ENCODE measurements at places on chromosomes 6 and 20. TPM values are rescaled to one million over a fixed set of nuclear protein-coding genes. Genes with fewer than 3 reads are reported as not detected.

MDFI gene
- total RNA-seq, result not detected

CRISP3 gene
- total RNA-seq, result not detected

PCK1 gene
- 3.2 TPM for total RNA-seq

CST2 gene
- total RNA-seq, result not detected

KIF25 gene
- total RNA-seq, result not detected

OTOR gene
- not detected for total RNA-seq

NR2E1 gene
- not detected for total RNA-seq

CCDC170 gene
- total RNA-seq, result not detected

GRCh38 chr6:24768361-24768760 is 6.4 kb upstream of the GMNN start:
- DNase-seq, result no peak

DNA sequence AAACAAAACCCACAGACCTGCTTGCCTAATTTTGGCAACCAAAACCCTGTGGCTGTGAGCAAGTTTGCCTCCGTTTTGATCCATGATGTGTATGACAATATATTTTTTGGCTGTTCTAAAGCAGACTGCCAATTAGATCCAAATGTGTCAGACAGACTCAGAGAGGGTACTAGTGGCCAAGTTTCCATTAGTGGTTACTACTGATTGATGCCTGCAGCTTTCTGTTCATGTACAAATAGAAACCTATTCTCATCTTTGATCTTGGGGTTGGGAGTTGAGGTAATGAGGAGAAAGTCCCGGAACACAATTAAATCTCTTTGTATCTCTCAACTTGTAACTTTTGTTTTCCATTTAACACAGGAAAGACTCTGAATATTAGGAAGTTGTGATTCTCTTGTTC is 100.9 kb downstream of the RNF144B start:
- no peak for DNase-seq

GRCh38 chr6:122695188-122695587 is 84.3 kb upstream of the FABP7 start:
- DNase-seq, result no peak

DNA sequence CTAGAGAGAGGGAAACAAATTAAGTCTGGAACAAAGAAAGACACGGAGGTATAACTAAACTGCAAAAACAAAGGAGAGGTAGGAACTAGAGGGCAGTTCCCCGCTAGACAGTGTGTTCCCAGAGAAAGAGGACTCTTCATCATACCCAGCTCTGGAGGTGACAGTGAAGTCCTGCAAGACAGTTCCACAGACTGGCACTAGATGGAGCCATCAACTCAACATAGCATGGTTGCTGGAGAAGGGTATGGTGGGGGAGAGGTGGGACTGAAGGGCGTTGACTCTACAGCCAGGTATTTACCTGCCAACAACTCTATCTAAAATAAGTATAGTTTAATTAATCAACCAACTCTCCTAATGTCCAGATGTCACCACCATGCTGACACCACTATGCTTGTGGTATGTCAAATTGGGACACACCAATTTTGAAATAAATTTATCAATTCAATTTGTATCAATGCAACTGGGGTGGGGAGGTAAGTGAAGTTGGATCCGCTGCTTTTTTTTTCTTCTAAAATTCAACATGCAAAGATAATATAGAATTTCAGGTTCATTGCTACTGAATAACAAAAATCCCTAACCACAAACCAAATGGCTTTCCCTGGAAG is 9.7 kb downstream of the BACH2 start:
- peak; percentile 23 for DNase-seq

- DNase-seq, result no peak
Observed at GRCh38 chr20:44888226-44889103, 3.0 kb downstream of the YWHAB start.

GRCh38 chr6:169624785-169625184 is 77.0 kb downstream of the WDR27 start:
- DNase-seq, result no peak

- no peak for DNase-seq
Observed at GRCh38 chr6:119132261-119132981, 54.0 kb upstream of the FAM184A start.

DNA sequence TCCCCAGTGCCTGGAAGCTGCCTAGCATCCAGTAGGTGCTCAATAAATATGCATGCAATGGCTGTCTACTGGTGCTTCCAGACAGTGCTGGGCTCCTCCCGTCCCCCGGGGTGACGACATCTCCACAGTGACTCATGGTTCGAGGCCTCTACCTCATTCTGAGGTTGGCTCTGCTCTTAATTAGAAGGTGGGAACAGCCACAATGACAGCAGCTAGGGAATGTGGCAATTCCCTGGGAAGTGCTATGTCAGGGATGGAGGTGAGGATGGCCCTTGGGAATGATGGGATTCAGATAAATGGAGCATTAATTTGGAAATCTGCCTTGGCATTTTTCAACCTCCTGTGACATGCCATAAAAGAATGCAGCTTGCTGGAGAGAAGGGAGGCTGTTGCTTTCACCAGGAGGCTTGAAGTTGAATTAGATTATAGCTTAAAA is 43.5 kb upstream of the NFATC2 start:
- no peak for DNase-seq

DNA sequence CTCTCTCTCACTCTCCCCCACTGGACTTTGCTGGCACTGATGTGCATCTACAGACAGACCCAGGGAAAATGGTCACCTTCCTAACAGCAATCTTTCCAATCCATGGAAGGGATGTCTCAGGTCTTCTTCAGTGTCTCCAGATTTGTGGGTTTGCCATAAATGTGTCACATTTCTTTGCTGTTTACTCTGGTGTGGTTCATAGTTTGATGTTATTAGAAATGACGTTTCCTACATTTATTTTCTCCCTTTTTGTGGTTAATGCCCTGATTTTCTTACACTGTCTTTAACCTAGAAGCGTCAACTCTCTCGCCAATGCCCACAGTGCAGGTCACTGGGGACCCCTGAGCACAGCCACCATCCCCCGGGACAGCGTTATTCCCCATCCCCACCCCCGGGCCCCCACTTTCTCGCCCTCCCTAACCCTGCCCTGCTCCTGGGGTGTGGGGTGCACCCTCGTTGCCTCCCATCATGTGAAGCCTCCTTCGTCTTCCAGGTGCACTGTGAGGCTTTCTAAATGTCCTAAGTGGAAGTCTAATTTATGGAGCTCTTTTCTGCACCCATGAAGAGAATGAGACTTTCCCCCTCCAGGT is 86.5 kb downstream of the YTHDF1 start:
- DNase-seq, result no peak

DNA sequence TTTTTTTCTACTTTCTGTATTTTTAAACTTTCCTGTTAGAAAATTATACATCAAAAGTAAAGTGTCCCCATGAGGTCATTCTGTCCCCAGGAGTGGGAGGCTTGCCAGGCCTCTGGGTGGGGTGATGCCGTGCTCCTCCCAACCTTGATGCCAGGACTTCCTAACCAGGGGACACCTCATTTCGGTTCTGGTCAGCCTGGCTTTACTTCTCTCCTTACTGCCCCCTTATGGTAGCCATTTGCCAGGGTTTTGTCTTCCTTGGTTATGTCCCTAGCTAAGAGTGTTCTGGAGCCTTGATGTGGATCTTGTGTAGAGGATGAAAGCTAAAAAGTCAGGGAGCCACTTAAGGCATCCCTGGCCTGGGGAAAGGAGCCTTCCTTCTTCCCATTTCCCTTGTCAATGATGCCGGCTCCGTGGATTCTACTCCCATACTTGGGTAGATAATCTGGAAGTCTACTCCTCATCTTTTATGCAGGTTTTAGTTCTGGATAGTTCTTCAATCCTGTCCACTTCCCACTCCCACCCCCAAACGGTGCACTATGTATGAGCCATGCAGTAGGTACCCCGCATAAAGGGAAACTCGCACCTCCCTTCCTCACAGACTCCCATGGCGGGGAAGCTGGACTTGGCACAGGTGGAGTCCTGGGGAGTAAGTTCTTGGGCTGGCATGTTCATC is 164.1 kb upstream of the SALL4 start:
- no peak for DNase-seq

GRCh38 chr20:63890201-63890576 is 4.7 kb upstream of the DNAJC5 start:
- DNase-seq, result no peak

DNA sequence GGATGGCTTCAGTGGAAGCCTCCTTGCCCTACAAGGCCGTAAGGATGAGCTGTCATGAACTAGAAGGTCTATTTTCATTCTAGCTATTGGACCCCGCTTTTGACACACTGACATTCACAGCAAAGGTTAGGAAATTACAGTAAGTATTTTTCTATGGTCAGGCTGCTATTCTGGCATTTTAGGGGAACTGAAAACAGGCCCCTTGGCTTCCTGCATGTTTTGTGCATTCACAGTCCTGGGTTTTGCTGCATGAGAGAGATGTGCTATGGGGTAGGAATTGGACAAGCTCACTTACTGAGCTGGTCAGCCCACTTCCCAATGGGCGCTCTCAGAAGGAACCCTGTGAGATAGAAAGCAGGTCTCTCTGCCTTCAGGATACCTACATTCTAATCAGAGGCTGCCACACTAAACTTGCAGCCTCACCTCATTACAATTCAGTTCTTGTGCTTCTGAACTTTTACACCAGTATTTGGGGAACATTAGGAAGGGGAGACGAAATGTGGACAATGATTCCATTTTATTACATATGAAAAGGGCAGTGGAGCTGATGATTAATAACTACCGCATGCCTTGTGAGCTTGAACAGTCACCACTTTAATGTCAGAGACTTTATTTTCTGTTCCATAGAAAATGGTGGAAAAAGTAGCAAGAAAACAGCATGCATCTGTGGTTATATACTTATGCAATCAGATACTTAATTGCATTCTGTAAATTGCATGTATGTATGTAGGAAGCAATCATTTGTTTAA is 86.6 kb upstream of the TAB2 start:
- no peak for DNase-seq

GRCh38 chr6:144248476-144249301 is 36.4 kb upstream of the UTRN start:
- DNase-seq, result no peak

Data from gastrocnemius medialis (tissue), 4 donors.